ENCODE measurements at places on chromosomes 12 and 14. TPM values are rescaled to one million over a fixed set of nuclear protein-coding genes. Genes with fewer than 3 reads are reported as not detected.

DNA sequence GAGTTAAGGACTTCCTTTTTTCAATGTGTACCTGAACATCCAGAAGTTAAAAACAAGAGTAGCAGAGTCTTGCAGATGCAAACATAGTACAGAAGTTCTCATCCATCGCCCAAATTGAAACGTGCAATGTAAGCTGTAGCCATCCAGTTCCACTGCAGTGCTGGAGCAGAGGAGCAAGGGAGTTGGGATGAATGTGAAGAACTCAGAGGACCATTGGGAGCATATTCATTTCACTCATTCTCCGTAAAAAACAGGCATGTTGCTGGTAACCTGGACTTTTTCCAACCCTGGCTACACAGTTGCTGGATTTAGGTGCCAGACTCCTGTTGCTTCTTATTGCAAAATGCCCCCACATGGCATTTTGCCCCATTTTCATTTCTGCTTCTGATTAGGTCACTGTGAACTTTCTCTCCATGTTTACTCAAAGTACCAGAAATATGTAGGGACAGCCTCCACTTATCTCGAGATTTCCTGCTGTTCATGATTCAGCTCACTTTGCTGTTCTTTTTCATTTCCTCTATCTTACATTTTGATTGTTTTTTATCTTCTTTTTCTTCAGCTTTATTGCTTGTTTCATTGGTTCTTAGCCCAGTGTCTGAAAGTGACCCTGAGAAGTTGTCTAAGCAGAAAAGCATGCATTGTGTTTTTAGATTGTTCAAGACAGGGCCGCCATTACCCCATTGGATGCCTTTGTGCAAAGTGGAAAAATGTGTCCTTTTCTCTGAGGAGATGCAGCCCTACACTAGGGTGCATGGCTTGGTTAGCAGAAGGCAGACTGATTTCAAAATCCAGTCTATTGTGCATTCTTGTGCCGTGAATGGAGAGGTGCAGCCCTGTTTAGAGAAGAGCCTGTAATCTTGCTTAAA, 109.0 kb upstream of the AMIGO2 start:
- DNase-seq, result peak; percentile 75
- H3K36me3 ChIP-seq, result no peaks in the 10 kb centered on the region
- peaks cover 32% of the 10 kb centered on the region for H3K4me1 ChIP-seq
- no peak overlapping the region for H3K4me3 ChIP-seq

DNA sequence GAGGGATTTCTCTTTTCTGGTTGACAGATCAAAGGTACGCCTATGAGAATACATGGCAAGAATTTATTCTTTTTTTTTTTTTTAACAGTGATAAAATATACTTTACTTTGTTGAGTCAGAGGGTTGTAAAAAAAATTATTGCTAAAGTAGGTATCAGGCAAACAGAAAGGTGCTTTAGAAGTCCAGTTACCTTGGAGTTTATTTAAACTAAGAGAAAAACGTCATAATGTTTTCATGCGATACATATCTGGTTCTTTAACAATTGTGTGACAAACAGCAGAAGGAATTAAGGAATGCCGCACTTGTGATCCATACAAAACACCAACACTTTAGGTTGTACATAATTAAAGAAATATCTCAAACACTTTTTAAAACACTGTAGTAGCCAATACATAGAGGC, 94.2 kb downstream of the BORCS5 start:
- no peak for DNase-seq
- no peaks in the 10 kb centered on the region for H3K36me3 ChIP-seq
- H3K4me1 ChIP-seq, result no peaks in the 10 kb centered on the region
- H3K4me3 ChIP-seq, result no peak overlapping the region

DNA sequence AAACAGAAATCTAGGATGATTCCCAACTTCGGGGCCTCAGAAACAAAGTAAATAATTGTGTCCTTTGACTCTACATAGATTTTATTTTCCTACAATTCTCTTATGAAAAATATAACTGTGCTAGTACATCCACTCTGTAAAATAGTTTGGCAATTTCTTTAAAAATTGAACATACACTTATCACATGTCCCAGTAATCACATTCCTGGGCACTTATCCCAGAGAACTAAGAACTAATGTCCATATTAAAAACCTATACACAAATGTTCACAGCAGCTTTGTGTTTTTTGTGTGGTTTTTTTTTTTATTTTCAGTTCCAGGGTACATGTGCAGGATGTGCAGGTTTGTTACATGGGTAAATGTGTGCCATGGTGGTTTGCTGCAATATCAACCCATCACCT, 99.0 kb downstream of the KCNH5 start:
- peaks cover 3% of the 10 kb centered on the region for H3K4me1 ChIP-seq
- no peak overlapping the region for H3K27ac ChIP-seq
- no peak for DNase-seq
- no peaks in the 10 kb centered on the region for H3K27me3 ChIP-seq

- no peak overlapping the region for H3K27ac ChIP-seq
- no peak overlapping the region for H3K4me3 ChIP-seq
- no peaks in the 10 kb centered on the region for H3K27me3 ChIP-seq
Observed at GRCh38 chr12:124592481-124593160, 25.2 kb upstream of the NCOR2 start.

GRCh38 chr12:132803125-132803524, 25.5 kb downstream of the GOLGA3 start:
- H3K27ac ChIP-seq, result no peak overlapping the region
- no peak overlapping the region for H3K4me3 ChIP-seq
- H3K4me1 ChIP-seq, result no peaks in the 10 kb centered on the region
- H3K27me3 ChIP-seq, result no peaks in the 10 kb centered on the region

DNA sequence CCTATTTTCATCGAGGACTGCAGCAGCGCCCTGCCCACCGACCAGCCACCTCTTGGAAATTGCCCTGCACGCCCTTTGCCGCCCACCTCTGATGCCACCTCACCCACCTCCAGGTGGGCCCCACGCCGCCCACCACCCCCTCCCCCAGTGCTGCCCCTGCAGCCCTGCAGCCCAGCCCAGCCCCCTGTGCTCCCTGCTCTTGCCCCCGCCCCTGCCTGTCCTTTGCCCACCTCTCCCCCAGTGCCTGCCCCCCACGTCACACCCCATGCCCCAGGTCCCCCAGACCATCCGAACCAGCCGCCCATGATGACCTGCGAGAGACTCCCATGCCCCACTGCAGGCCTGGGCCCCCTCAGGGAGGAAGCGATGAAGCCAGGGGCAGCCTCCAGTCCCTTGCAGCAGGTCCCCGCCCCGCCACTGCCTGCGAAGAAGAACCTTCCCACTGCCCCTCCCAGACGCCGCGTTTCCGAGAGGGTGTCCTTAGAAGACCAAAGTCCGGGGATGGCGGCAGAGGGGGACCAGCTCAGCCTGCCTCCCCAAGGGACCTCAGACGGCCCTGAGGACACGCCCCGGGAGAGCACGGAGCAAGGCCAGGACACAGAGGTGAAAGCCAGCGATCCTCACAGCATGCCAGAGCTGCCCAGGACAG, 96.5 kb downstream of the LGMN start:
- peaks cover 12% of the 10 kb centered on the region for H3K4me1 ChIP-seq
- H3K4me3 ChIP-seq, result no peak overlapping the region
- no peaks in the 10 kb centered on the region for H3K27me3 ChIP-seq
- no peaks in the 10 kb centered on the region for H3K36me3 ChIP-seq

- H3K27ac ChIP-seq, result no peak overlapping the region
- H3K36me3 ChIP-seq, result no peaks in the 10 kb centered on the region
- no peaks in the 10 kb centered on the region for H3K27me3 ChIP-seq
- no peak overlapping the region for H3K4me3 ChIP-seq
- no peak for DNase-seq
Observed at GRCh38 chr14:21921453-21921852, 247.8 kb upstream of the OR4E1 start.

- no peak overlapping the region for H3K27ac ChIP-seq
- no peak for DNase-seq
- H3K27me3 ChIP-seq, result no peaks in the 10 kb centered on the region
Observed at GRCh38 chr14:96221841-96222240, 17.2 kb downstream of the BDKRB2 start.

GRCh38 chr14:29668201-29668600, 259.4 kb downstream of the PRKD1 start:
- DNase-seq, result peak; percentile 14
- H3K27ac ChIP-seq, result no peak overlapping the region
- H3K4me3 ChIP-seq, result no peak overlapping the region
- no peaks in the 10 kb centered on the region for H3K36me3 ChIP-seq

- H3K27me3 ChIP-seq, result no peaks in the 10 kb centered on the region
- no peak for DNase-seq
- no peaks in the 10 kb centered on the region for H3K36me3 ChIP-seq
Observed at GRCh38 chr14:20417250-20418186, 4.2 kb upstream of the TEP1 start.

- peaks cover 40% of the 10 kb centered on the region for H3K4me1 ChIP-seq
- no peaks in the 10 kb centered on the region for H3K36me3 ChIP-seq
- no peaks in the 10 kb centered on the region for H3K27me3 ChIP-seq
- peak overlapping the region; percentile 14 for H3K27ac ChIP-seq
Observed at GRCh38 chr12:65568517-65568916, 255.8 kb upstream of the HMGA2 start.

DNA sequence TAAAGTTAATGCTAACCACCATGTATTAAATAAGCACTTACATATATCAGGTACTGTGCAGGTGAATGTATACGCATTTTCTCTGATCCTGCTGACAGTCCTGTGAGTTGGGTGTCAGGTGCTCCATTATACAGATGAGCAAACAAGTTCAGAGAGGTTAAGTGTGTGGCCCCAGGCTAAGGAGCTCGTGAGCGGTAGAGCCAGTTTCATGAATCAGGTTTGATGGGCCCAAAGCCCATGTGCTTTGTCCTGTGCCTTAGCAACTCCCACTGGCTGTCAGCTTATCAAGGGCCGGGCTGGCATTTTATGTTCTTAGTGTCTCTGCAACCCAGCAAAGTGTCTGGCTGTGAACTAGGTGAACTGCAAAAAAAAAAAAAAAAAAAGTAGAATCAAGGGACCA, 701.2 kb upstream of the TBX3 start:
- DNase-seq, result no peak
- peaks cover 8% of the 10 kb centered on the region for H3K4me1 ChIP-seq
- no peaks in the 10 kb centered on the region for H3K36me3 ChIP-seq
- no peaks in the 10 kb centered on the region for H3K27me3 ChIP-seq

DNA sequence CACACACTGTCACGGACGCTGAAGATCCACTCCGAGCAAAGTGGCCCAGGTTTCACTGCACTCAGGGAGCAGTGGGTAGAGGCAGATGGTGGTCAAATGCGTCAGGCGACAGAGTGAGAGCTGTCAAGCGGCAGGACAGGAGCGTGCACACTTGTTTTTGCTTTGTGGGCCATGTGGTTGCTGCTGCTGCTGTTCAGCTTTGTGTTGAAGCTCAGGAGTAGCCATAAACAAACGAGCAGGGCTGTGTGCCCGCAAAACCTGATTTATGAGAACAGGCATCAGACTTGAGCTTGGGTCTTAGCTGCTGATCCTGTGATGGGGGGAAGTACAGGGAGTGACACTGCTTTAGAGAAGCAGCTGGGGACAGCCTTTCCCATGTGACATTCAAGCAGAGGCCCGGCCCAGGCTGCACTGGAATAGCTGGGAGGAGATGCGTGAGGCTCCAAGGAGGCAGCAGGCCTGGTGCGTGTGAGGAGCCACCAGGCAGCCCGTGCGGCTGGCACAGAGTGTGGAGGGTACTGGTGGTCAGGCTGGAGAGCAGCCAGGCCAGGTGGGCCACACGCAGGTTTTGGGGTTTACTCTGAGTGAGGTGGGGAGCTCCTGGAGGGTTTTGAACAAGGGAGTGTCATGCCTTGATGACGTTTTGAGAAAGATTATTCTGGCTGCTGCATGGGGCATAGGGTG, 31.1 kb upstream of the ASPG start:
- H3K4me1 ChIP-seq, result no peaks in the 10 kb centered on the region
- H3K27me3 ChIP-seq, result no peaks in the 10 kb centered on the region
- no peak overlapping the region for H3K27ac ChIP-seq
- no peak for DNase-seq
- H3K36me3 ChIP-seq, result no peaks in the 10 kb centered on the region
- H3K4me3 ChIP-seq, result no peak overlapping the region

GRCh38 chr12:53492188-53492587, 7.1 kb downstream of the MAP3K12 start:
- peaks cover 11% of the 10 kb centered on the region for H3K4me1 ChIP-seq

GRCh38 chr12:118521036-118521370, 144.6 kb downstream of the SUDS3 start:
- H3K4me1 ChIP-seq, result no peaks in the 10 kb centered on the region
- no peak overlapping the region for H3K27ac ChIP-seq
- H3K27me3 ChIP-seq, result no peaks in the 10 kb centered on the region
- H3K4me3 ChIP-seq, result no peak overlapping the region

GRCh38 chr14:69327507-69327906, 67.5 kb downstream of the GALNT16 start:
- H3K27me3 ChIP-seq, result no peaks in the 10 kb centered on the region
- no peaks in the 10 kb centered on the region for H3K36me3 ChIP-seq
- H3K4me3 ChIP-seq, result no peak overlapping the region
- DNase-seq, result no peak

DNA sequence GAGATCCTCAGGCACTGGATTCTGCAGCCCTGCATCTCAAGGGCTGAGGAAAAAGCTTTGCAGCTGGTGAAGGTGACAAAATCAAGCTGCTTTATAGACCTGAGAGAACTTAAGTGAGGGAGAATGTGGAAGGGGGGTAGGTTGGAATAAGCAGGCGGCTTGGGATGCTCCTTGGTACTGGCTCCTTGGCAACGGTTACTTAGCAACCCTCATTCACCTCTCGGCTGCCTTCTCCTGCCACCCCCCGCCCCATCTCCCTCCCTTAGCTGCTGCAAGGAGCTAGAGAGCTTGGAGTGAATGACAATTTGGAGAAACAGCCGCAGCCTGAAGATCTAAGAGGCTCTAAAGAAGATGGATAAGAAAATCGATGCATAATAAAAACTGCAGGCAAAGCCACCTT, 44.1 kb upstream of the CISTR start:
- no peaks in the 10 kb centered on the region for H3K36me3 ChIP-seq
- peaks cover 66% of the 10 kb centered on the region for H3K27me3 ChIP-seq
- no peak overlapping the region for H3K4me3 ChIP-seq
- no peak for DNase-seq
- H3K27ac ChIP-seq, result no peak overlapping the region

GRCh38 chr14:68374682-68375081, 418.2 kb downstream of the ZFP36L1 start:
- no peak for DNase-seq
- H3K36me3 ChIP-seq, result no peaks in the 10 kb centered on the region
- H3K4me3 ChIP-seq, result no peak overlapping the region
- peaks cover 3% of the 10 kb centered on the region for H3K4me1 ChIP-seq
- no peaks in the 10 kb centered on the region for H3K27me3 ChIP-seq

EGLN3 gene
- 24.5 TPM for total RNA-seq

SERPINA4 gene
- not detected for total RNA-seq

PDE3A gene
- 1.7 TPM for total RNA-seq

BHLHE41 gene
- total RNA-seq, result 4.3 TPM

ADAMTS20 gene
- 0.66 TPM for total RNA-seq

RAD51AP1 gene
- 5.3 TPM for total RNA-seq

OR4K13 gene
- not detected for total RNA-seq

KCTD10 gene
- 120 TPM for total RNA-seq

TEX22 gene
- total RNA-seq, result 2.5 TPM

HOXC13 gene
- not detected for total RNA-seq

Data from astrocyte (in vitro differentiated cells and primary cell).